K562 (cell line): ENCODE measurements at places on chromosomes 7 and 10.

GRCh38 chr10:50575477-50576244 is 48.1 kb downstream of the SGMS1 start:
- DNase-seq, result no peak

DNA sequence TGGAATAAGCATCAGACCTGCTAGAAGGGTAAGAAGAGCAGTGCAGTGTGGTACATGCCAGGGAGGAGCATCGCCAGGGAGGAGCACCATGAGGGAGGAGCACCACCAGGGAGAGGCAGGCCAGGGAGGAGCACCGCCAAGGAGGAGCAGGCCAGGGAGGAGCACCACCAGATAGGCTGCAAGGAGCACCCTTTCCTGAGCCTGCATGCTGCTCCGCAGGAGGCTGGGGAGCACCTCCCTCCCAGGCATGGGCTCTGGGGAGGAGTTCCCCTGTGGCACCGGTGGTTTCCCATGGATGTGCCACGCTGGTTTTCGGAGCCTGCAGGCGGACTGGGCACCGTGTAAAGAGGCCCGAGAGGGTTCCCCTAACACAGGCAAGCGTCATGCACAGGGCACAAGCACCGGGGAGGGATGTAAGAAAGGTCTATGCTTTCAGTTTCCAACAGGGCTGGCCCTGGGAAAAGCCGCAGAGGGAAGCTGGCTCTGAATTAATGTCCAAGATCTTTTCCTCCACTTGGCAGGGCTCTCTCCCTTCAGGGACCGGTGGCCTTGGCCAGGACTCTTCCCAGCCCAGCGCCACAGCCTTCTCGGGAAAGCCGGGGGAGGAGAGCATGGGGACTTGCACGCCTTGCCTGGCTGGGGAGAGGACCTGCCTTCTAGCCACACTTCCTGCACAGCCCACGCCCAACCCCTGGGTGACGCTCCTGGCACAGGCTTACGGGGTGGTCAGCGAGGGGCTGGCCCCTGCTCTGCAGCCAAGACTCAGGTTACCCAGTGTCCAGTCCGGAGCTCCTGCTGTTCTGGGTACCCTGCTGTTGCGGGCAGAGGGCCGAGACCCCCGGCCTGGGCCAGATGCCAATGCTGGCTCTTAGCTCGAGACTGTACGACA is 11.5 kb upstream of the GPER1 start:
- no peak for DNase-seq

- DNase-seq, result no peak
These were observed 120.6 kb upstream of the FRMD4A start for GRCh38 chr10:14451341-14451740.

DNA sequence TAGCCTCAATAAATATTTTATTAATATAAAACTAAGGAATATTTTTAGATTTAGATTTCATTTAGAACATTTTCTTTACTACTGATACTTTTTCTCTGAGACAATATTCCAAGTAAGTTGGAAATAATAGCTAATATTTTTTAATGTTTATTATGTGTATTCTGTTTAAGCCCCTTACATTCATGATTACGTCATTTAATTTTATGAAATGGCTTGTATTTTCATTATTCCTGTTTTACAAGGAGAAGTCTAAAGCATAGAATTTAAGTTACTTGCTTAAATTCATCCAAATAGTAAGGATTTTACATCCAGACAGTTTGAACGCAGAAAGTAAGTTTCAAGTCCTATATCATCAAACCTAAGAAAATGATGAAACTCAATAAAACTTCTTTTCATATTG is 6.1 kb downstream of the DGKB start:
- no peak for DNase-seq

DNA sequence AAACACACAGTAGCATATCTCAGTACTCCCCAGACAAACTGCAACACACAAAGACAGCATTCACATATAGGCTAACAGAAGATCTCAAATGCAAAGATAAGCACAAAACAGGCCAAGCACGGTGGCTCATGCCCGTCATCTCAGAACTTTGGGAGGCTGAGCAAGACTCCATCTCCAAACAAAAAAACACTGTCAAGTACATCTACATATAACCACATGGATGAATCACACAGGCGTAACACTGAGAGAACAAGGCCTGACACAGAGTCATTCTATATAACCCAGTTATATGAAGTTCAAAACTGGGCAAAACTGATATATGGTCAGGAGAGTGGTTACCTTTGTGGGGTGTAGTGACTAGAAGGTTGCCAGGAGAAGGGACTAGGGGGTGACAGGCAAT is 506.4 kb downstream of the KCNMA1 start:
- DNase-seq, result no peak

GRCh38 chr7:22662036-22662435 is 65.0 kb upstream of the IL6 start:
- DNase-seq, result no peak

DNA sequence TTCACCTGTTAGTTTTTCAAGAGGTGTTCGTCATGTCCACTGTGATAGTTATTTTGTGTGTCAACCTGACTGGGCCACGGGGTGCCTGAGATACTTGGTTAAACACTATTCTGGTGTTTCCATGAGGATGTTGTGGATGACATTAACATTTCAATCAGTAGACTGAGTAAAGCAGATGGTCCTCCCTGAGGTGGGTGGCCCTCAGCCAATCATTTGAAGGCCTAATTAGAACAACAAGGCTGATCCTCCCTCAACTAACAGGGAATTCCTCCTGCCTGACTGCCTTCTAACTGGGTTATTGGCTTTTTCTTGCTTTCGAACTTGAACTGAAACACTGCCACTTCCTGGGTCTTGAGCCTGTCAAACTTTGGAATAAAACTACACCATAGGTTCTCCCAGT is 75.8 kb downstream of the ENO4 start:
- DNase-seq, result no peak

- no peak for DNase-seq
These were observed 99.6 kb upstream of the TBX20 start for GRCh38 chr7:35353481-35353880.

GRCh38 chr10:117137911-117138642 is at the start of gene VAX1:
VAX1 (minus strand) TSS chr10:117138270; CDS start chr10:117138056, 214 bp downstream.
- no peak for DNase-seq

DNA sequence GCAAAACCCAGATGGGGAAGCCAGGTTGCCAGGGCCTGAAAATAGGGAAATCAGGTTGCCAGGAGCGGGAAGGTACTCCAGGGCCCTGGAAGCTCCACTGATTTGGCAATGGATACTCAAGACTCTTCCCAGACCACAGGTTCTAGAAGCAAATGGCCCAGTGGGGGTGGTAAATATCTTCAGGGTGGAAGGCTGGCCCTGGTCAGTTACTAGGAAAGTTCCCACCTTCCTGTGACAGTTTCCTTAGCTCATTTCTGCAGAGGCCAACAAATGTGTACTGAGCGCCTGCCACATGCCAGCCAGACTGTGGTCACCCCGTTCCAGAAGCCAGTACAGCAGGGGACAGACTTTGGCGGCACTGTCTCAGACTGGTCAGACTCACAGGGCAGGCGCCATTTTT is 113.6 kb downstream of the FAM53B start:
- DNase-seq, result no peak

- DNase-seq, result no peak
These were observed 280.2 kb upstream of the PITRM1 start for GRCh38 chr10:3452683-3453361.
